ENCODE measurements at places on chromosomes 6 and 20.

- DNase-seq: no peak
Observed at GRCh38 chr6:7473805-7474719, 67.4 kb upstream of the DSP start.

GRCh38 chr6:34743625-34744293, 13.5 kb upstream of the SNRPC start:
- DNase-seq: no peak

GRCh38 chr20:37741055-37741454, 47.2 kb downstream of the CTNNBL1 start:
- DNase-seq: no peak

GRCh38 chr6:113011389-113011788, 664.3 kb downstream of the RFPL4B start:
- DNase-seq: no peak

GRCh38 chr20:2485661-2486060, 15.1 kb upstream of the SNRPB start:
- no peak for DNase-seq

All from stimulated activated naive CD8-positive, alpha-beta T cell treated with anti-CD3 and anti-CD28 coated beads, Interleukin-15, amount 100 ng/mL, for 72 hours (primary cell).